ENCODE measurements at places on chromosomes 2 and 18.

DNA sequence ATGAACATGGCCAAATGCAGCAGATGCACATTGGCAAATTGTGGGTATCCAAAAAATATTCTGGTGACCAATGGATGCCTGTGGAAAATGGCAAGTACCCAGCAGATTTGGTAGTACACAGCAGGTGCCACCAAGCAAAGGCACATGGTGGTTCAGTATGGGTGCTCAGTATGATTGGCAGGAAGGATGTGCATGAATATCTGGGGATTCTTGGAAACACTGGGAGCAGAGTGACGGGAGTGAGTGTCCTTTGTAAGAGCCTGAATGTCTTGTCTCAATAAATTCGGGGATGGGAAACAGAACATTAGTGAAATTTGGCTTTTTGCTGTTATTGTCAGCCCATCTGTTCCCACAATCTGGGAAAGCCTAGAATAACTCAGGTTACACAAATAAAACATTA, 36.8 kb upstream of the ACADL start:
- DNase-seq = no peak

- no peak for DNase-seq
These were observed 62.0 kb downstream of the REEP1 start for GRCh38 chr2:86275384-86275799.

DNA sequence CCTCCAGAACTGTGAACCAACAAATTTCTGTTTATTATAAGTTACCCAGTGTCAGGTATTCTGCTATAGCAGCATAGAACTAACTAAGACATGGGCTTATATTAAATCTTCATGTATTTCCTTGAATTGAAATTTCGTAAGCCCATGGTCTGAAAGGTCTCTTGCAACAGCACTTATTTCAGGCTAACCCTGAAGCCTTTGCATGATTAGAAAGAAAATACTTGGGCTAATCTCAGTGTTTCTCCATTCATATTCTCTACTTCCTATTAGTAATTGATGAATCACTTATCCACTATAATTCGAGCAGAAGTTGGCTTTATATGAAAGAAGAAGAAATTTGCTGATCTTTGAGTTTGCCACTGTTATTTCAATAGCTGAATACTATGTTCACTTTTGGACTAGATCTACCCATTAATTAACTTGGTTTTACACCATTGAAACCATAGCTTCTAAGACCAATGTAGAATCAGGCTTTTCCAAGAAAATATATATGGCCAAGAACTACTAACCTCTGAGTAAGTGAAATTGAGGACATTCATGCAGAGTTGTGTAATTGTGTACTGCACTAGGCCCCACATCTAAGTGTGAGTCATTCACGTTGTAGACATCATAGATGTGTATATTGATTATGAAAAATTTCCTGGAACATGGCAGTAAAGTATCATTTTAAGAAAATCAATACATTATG, 731.6 kb downstream of the SOCS6 start:
- peak; percentile 32 for DNase-seq

GRCh38 chr2:212953170-212953920, 198.1 kb downstream of the IKZF2 start:
- no peak for DNase-seq

GRCh38 chr18:9617006-9617542, 2.7 kb upstream of the PPP4R1 start:
- DNase-seq = peak; percentile 42

DNA sequence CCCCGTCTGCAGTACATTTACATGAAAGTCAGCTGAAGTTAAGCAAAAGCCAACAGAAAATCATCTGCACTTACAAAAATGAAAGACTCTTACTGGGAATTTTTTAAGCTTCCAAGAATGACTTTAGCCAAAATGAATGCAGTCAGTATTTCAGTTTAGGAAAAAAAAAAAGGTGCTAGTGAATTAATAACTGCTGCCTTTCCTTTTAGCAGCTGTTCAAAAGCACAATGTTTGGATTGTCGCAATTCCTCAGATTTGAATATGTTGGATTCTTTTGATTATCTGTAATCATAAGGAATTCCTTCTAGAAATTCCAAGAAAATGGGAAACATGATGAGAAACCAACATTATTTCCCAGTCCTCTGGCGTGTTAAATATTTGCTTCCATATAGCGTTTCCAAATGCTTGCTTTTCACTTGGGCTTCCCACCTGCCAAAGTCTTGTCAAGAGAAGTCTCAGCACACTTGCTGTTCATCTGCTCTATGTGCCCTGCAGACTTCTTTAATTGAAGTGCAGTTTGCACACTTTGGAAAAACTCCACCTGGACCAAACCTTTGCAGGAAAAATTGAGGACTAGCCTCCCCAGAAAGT, 653.0 kb upstream of the SLC39A10 start:
- no peak for DNase-seq

DNA sequence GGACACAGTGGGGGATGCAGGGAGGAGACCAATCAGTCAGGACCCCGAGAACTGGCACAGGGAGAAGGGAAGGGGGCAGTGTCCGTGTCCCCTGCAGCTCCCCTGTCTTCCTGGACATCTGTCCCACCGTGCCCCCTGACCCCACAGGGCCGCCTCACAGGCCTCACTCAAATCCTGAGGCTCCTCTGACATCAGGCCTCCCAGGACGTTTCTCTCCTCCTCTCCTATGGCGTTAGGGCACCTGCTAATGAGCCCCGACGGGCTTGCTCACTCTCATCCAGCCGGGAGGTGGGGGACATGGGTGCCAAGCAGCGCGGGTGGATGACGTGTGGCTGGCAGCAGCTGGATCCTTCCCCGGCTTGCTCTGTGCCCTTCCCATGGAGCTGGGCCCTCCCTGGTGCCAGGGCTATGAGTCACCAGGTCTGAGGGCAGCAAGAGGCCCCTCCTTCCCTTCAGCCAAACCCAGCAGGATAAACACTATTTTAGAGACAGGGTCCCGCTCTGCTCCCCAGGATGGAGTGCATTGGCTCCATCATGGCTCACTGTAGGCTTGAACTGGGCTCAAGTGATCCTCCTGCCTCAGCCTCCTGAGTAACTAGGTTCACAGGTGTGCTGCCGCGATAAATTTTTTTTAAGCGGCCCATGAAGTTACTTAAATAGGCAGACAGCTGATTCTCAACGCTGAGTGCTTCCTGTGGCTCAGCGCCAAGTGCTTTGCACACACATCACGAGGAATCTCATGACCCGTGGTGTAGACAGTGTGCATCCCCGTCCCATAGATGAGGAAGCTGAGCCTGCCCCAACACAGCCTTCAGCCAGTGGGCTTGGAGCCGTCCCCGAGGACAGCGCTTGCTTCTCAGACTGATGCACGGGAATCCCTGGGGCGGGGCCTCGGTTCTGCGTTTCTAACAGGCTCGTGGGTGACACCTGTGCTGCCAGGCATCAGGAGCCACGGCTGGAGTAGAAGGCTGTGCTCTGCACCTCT, 64.5 kb upstream of the HDAC4 start:
- DNase-seq = no peak

- DNase-seq = no peak
These were observed 180.2 kb downstream of the RND3 start for GRCh38 chr2:150307258-150307657.

- peak; percentile 99 for DNase-seq
These were observed 5.4 kb upstream of the ITGB6 start for GRCh38 chr2:160205505-160205904.

DNA sequence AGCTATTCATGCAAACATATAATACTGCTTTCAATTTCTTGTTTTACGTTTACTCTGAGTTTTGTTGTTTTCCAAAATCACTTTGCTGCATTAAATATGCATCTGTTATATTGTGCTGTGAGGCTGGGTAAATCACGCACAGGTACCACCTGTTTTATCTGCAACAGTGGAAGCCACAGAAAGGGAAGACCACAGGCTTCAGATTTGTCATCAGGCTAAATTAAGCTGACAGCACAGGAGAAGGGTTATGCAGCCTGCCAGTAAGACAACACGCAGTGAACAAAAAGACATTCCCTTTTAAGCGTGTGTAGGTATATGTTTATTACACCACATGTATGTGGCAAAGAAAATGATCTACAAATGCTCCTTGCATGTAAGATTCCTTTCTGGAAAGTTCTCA, 38.2 kb downstream of the ZNF516 start:
- no peak for DNase-seq

DNA sequence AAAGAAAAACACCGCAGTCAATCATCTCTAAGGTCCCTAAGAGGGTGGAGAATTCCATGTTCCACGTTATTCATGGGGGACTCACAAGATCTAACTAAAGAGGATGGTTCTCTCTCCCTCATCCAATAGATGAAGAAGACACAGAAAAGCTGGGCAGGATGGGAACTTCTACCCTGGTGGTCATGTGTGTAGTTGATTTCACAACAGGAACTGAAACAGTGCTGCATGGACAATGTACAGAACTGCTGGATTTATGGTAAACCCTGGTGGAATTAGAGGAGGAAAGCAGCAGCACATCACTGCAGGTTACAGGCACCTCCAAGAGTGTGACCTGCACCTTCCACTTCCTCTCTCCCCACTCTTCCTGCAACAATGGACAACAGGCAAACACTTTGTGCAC, 31.4 kb downstream of the FECH start:
- no peak for DNase-seq

DNA sequence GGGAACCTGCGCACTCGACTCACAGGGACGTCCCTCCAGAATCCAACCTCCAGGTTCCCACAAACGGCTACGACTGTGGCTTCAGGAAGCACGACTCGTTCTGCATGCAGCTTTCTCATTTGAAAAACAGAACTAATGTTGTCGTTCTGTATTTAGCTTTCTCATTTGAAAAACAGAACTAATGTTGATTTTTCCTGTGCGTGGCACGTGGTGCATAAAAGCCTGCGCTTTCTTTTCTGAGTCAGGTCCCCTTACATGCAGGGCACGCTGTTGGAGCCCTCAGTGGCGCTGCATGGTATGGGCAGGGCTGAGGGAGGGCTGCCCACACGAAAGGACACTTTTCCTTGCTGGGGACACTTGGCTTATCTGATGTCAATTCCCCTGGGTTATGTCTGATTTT, 124.3 kb downstream of the TMEM18 start:
- DNase-seq = no peak

DNA sequence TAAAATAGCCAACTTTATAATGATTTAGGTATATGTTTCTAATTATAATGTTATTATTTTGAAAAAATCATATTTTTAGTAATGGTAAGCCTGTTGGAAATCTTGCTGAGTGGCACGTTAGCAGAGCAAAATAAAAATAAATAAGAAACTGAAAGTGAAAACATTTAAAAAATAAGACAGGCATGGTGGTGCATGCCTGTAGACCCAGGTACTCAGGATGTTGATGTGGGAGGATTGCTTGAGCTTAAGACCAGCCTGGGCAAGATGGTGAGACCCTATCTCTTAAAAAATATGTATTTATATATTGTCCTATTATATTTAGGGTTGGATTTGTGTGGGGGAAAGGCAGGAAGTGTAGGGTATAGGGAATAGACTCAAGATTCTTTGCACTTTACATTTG, 15.8 kb upstream of the ANKRD12 start:
- no peak for DNase-seq

DNA sequence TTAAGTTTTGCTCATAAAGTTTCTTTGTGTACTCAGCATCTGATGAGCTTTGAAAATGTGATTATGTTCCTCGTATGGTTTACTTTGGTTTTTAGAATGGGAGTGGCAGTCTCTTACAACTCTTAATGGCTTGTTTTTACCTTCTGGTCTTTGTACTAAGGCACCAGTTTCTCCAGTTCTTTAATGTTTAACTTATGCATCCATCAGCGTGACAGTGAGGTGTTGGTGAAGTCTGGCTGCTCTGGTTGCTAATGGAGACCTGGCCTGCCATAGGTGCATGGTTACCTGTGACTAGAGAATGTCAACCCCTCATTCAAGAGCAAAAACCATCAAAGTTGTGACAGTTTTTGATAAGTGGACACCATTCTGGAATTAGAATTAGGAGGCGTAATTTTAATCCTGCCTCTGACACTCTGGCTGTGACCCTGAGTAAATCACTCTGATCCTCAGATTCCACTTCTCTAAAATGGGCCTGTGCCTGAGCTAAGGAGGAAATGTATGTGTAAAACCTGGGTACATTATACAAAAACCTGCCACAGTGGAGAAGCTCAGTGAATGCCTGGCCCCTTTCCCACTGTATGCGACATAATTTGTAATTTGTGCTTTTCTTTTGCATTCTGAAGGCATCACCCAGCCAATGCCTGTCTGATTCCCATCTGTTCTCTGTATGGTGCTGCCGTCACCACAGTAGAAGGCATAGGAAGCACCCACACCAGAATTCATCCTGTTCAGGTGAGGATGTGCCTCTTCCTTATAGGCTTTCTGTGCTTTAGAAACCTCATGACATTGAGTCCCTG, 11.2 kb downstream of the AOX1 start:
- DNase-seq = no peak

GRCh38 chr2:206144383-206144782, 14.9 kb downstream of the NDUFS1 start:
- no peak for DNase-seq

- peak; percentile 23 for DNase-seq
These were observed 39.0 kb upstream of the BMPR2 start for GRCh38 chr2:202337151-202337550.

DNA sequence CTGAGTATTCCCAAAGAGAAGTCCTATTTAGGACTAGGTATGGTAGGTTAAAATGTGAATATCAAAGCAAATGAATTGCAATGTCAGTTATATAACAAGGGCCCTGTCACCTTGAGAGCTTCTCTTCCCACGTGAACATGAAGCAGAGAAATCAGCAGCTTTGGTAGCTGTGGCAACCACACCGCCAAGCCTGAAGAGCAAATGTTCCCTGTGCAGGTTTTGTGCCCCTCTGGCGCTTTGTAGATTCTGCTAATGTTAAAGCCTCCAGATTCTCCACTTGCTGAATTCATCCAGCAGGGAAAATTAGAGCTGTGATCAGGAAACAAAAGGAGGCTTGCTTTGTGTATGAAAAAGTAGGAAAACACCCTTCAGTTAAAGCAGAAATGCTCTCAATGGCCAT, 322.6 kb downstream of the RBM43 start:
- DNase-seq = no peak

GRCh38 chr2:208711598-208711997, 305.0 kb downstream of the PTH2R start:
- DNase-seq = no peak

- peak; percentile 49 for DNase-seq
These were observed 62.0 kb upstream of the ANKRD44 start for GRCh38 chr2:197372592-197372991.

DNA sequence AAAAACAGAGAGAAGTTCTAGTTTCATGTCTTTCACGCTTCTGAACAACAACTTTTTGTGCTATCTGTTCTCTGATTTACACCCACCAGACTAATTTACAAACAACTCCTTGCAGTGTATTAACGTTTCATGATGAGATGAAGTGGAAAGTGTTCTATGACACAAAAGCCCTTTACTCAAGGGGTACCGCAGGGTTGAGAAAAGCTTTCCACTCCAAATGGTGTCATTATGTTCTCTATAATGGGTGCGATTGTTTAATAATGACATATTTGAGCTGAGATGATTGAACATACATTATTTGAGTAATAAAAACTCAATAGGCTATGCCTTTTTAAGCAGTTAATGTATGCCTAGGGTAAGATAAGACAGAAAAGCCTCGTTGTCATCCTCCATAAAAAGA, 76.3 kb downstream of the ACTR3 start:
- no peak for DNase-seq

DNA sequence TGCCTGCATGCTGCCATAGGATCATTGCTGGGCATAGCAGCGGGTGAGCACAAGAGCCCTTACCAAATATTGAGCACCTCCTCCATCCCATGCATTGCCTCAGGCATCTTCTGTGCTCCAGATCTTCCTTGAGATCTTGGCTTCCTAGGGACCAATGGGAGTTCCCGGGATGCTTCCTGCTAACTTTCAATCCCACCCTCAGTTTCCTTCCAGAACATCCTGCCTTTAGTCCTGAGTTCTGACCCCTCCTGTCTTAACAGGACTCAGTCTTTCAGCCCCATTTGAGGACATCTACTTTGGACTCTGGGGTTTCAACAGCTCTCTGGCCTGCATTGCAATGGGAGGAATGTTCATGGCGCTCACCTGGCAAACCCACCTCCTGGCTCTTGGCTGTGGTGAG, 15.3 kb downstream of the SLC14A1 start:
- no peak for DNase-seq
